ENCODE measurements at places on chromosomes 6 and 20.

- DNase-seq: no peak
These were observed 53.1 kb downstream of the PHACTR1 start for GRCh38 chr6:12769556-12770256.

- DNase-seq: no peak
These were observed 1.3 kb upstream of the GTSF1L start for GRCh38 chr20:43727980-43728590.

DNA sequence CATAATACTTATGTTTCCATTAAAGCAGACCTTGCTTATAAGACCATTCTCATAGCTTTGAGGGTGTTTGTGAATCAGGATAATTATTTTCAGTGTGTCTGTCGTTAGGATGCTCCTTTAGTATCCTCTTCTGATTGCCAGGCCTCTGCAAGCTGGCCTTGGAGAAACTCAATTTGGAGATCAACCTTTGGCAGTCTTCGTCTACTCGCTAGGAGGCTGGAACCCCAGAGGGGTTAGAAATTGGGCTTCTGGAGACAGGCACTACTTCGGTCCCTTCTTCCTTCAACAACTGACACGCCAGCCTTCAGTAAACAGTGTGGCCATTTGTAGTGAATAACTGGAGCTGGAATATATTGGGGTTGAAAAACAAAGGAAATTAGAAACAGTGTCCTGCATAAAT lies 100.8 kb upstream of the CITED2 start:
- DNase-seq: no peak

DNA sequence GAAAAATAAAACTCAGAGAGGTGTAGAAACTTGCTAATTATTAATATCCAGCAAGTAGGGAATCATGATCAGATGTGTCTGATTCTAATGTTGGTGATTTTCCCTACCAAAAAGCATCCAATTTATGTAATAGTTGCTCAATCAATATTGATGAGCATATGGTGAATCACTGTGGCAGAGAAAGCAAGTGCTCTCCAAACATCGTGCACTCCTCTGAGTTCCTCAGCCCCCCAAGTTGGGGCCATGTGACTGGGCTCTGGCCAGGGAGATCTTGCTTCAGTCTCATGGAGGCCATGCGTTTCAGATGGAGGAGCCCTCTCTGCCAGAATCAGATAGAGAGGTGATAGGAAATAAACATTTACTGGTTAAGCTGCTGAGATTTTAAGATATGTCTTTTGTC lies 133.2 kb upstream of the LY86 start:
- no peak for DNase-seq

DNA sequence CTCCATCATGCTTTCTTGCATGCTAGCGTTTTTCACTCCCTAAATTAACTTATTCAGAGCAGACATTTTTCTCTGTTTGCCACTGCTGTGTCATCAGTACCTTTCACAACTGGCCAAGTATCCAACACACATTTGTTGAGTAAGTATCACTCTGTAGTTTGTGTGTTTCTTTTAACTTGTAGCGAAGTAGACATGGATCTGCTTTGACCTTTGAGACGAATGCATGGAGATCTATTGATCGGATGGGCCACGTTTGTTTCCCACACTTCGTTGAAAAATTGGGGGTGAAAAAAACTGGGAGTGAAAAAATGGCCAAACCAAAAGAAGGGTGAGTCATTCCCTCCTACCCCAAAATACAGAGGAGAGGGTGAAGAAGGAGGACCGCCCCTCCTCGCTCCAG lies 12.9 kb upstream of the SLC9A8 start:
- DNase-seq: no peak

- DNase-seq: no peak
These were observed at the start of gene PTCHD4 for GRCh38 chr6:48111143-48111506. TSS of gene PTCHD4 (minus strand) at chr6:48111197. CDS start at chr6:48068957, 42,240 bp downstream.

DNA sequence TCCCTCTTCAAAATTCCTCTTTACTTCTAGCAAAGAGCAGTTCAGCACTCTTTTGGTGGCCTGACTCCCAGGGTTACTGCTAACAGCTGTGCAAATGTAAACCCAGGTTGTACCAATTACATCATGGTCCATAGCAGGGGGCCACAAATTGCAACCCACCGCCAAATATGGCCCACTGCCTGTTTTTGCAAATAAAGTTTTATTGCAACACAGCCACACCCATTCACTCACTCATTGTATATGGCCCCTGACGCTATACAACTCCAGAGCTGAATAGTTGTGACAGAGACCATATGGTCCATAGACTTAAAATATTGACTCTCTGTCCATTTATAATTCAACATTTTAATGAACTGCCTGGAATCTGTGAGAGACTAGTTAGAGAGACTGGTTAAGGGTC lies 233.4 kb downstream of the NFATC2 start:
- DNase-seq: no peak

DNA sequence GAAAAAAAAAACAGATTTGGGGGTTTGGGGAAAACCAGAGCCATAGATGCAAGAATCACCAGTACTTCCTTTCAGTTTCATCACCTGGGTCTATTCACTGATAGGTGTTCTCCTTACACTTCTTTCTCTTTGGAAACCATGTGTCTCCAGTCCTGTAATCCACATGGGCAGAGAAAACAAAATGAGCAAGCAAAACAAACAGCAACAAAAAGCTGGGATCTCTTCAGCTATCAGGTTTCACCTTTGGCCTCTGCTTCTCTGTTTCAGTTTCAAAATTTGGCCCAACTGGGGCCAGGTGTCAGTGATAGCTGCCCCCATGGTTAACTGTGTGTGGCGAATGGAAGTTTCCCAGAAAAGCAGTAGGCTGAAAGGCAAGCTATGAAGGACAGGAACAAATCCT lies 220.0 kb upstream of the THBS2 start:
- DNase-seq: no peak

DNA sequence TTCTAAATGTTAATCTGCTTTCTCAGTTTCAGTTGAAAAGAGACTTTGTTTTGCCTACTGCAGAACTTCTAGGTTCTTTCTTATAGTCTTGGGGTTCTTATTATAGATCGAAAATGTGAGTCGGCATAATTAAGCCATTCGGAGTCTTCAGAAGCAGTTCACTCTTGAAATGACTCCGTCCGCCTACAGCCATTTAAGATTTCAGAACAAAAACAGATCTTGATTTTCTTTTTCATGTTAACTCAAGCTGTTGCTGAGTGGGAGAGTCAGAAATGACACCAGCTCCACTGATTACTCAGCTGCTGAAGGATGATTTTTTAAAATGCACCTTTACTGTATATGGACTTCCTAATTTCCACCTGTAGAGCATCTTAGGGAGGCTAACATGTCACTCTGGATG lies 15.9 kb downstream of the PRDM1 start:
- DNase-seq: no peak

DNA sequence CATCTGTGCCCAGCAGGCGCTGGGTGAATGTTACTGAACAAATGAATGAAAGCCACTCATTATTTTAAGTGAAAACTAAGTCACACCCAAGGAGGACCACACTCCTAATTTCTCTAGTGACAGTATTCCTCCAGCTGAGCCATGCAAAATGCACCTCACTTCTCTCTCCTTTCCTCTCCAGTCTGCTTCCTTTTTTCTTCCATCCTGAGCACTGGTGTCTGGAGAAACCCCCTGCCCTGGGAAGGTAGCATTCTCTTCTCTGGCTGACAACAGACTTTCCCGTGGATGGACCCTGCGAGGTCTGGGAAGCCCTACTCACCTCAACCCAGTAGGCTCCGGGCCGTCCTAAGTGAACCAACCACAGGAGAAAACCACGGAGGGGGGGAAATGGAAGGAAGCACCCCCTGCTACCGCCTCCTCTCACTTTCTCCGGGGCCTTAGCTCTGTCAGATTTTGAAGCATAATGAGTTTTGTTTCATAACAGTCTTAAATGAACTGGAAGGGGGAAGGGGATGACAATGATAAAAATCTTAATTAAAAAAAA lies 22.6 kb downstream of the TRERF1 start:
- DNase-seq: no peak

- no peak for DNase-seq
These were observed 11.4 kb downstream of the HSPA1B start for GRCh38 chr6:31838968-31839367.

DNA sequence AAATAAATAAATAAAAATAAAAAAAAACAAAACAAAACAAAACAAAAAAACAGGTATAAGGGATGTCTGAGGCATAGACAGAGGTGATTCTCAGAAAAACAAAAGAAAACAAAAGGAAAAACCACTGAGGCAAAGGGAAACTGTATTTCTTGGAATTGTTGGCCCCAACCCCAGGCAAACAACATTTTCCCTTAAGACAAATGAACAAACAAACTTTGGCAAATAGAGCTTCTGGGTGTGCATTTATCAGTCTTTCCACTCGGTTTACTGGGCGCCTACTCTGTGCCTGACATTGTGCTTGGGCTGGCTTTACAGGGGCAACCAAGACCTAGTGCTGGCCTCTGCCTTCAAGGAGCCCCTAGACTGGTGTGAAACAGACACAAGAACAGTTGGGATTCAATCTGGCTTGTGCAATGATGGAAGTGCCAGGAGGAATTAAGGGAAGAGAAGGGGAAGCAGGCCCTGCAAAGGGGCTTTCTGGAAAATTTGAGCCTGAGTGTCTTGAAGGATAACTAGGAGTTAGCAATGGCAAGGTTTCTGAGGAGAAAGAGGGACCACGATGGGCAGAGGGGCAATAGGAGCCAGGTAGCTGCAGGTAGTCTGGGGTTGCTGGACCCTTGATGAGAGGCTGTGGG lies 33.8 kb upstream of the IER3 start:
- DNase-seq: no peak

- no peak for DNase-seq
These were observed 50.6 kb downstream of the FGD2 start for GRCh38 chr6:37056112-37056403.

Data from T-helper 17 cell (primary cell).